ENCODE measurements at places on chromosomes 5 and 9.
A peak's percentile ranks its signal among the peaks of the same experiment; 100 is the strongest.

GRCh38 chr9:26891726-26892125, 876 bp downstream of the CAAP1 start:
- ATAC-seq, result no peak

- no peak for ATAC-seq
Observed at GRCh38 chr5:55714339-55714738, 2.2 kb upstream of the SLC38A9 start.

DNA sequence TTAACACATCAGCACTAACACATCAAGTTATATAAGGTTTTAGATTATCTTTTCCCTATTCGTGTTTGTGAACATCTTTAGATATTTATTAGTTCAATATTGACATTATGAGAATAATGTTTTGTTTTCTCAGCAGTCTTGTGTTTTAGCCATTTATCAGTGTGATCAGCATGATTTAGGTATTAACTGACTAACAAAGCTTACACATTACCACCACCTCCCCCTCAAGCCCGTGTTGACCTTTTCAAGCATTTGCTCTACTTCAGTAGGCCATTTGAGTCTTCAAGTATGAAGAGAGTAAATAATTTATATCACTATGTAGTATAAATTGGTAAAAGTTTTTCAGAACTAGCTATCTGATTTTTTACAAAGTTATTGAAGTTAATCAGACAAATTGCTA, 6.9 kb downstream of the PBX3 start:
- ATAC-seq, result no peak

- no peak for ATAC-seq
Observed at GRCh38 chr9:131214286-131214856, 61.9 kb downstream of the FAM78A start.

- ATAC-seq, result no peak
Observed at GRCh38 chr9:15182730-15183129, 124.3 kb downstream of the TTC39B start.

DNA sequence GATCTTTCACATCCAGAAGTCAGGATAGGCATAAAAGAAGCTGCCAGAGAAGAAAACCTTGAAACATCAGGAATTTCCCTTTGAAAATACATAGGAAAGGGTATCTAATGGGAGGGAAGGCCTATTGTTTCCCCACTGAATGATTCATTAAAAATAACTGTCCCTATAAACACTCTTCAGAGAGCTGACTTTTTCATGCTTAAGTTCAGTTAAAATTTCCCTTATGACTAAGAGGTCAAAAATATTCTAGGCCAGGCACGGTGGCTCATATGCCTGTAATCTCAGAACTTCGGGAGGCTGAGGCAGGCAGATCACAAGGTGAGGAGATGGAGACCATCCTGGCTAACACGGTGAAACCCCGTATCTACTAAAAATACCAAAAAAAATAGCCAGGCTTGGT, 499.5 kb downstream of the ENC1 start:
- ATAC-seq, result no peak

DNA sequence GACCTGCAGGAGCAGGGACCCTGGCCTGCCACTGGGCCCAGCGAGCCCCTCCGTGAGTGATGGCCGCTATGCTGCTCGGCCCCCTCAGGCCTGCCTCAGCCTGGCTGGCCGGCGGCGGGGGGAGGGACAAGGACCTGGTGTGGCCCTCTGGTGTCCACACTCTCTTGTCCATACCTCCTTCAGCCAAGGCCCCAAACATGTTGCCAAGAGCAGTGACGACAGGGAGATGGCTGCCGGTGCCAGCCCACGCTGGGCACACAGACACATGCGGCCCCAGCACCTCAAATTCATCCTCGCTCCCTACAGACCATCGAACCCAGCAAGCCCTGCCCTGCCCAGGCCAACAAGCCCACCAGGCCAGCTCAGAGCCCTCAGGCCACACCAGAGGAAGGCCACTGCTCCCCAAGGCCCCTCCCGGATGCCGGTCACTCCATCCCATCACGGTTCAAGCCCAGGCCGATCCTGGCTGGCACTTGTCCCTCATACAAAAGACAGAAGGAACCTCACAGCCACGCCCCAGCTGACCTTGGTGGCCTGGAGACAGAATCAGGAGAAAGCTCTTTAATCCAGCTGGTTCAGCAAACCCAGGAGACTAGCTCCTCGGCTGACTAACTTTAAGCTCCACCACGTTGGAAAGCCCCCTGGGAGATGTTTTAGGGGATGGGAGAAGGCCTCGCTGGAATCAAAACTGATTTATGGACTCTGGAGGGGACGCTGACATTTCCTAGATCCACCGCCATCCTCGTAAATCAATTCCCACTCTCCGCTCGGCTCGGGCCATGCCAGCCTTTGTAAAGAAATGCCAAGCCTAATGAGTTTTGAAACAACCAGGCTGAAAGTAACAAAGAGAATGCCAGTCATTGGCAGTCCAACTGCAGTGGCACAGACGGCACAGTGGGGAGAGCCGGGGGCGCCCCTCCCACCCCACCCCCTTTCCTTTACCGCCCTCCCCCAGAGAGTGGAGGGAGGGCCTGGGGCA, 84.9 kb downstream of the VAV2 start:
- ATAC-seq, result no peak

- no peak for ATAC-seq
Observed at GRCh38 chr5:38547257-38547656, 9.2 kb downstream of the LIFR start.

- no peak for ATAC-seq
Observed at GRCh38 chr9:17978773-17979172, 399.9 kb downstream of the SH3GL2 start.

- ATAC-seq, result no peak
Observed at GRCh38 chr5:118596255-118596654, 392.1 kb downstream of the DTWD2 start.

DNA sequence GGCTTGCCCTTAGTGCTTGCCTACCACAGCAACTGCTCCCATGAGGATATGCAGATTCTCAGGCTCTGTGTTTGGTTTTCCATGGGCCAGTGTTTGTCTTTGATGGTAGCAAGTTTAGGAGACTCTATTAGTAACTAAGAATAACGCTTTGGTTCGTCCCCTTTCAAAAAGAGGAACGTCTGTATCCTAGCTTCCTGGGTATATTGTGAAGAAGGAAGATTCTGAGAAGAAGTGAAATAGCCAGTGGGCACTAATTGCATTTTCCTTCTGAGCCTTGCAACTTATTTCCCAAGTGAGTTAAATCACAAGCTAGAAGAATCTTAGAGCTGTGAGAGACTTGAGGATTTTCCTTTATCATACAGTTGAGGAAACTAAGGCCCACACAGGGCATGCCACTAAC, 376.8 kb downstream of the PIK3R1 start:
- ATAC-seq, result no peak

GRCh38 chr9:124486778-124487259, 20.4 kb downstream of the NR5A1 start:
- ATAC-seq, result no peak

DNA sequence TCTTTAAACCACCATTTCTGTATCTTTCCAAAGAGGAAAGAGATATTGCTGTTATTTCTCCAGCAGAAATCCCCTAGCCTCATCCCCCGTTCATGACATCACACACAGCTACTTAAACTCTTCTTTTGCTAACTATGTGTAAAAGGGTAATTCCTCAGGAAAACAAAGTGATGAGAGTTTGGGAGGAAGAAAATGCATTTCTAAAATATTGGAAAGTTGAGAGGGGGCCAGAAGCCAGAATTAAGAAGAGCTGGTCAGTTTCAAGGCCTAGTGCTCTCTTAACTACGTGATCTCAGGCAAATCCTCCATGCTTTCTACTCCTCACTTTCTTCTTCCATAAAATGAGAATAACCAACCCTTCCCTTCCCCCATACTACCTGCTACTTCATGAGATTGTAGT, 109.4 kb downstream of the LIFR start:
- no peak for ATAC-seq

DNA sequence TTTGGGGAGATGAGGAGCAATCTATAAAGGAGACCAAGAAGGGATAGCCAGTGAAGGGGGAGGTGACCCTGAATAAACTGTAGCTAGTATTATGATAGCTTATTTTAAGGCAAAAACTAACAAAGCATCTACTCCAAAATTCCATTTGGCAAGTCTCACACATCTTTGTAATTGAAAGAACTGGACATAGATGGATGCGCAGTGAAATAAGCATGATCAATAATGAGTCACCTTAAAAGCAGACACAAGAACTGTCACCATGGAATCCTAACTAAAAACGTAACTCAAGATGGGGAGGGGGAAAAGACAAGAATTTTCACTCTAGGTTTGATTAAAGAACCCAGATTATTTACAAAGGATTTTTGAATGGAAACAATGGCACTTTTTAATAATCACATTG, 164.5 kb downstream of the MED27 start:
- ATAC-seq, result no peak

GRCh38 chr9:114674798-114675540, 7.0 kb downstream of the TEX48 start:
- ATAC-seq, result no peak

- ATAC-seq, result no peak
Observed at GRCh38 chr9:137484551-137485315, 25.6 kb upstream of the NSMF start.

GRCh38 chr5:160330212-160330611, 17.8 kb upstream of the CCNJL start:
- ATAC-seq, result no peak

GRCh38 chr5:65539827-65540226, 23.1 kb downstream of the CENPK start:
- no peak for ATAC-seq

DNA sequence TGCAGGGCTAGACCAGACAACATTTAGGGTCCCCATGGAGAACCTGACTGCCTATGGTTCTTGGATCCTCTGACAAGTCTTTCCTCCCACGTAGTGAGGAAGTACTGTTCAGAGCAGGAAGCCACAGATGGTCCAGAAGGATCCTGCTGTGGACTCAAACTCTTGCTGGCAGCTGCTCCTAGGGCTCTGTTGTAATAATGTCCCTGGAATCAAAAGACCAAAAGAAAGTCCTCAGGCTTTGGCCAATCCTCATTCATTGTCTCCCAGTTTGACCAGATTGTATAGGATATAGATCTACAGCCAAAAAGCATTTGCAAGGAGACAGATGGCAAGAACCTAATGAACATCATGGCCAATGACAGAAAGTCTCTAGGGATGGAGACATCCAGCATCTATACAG, 53.9 kb downstream of the SEMA6A start:
- no peak for ATAC-seq

- ATAC-seq, result peak; percentile 69
Observed at GRCh38 chr9:119318371-119318770, 50.9 kb downstream of the BRINP1 start.

DNA sequence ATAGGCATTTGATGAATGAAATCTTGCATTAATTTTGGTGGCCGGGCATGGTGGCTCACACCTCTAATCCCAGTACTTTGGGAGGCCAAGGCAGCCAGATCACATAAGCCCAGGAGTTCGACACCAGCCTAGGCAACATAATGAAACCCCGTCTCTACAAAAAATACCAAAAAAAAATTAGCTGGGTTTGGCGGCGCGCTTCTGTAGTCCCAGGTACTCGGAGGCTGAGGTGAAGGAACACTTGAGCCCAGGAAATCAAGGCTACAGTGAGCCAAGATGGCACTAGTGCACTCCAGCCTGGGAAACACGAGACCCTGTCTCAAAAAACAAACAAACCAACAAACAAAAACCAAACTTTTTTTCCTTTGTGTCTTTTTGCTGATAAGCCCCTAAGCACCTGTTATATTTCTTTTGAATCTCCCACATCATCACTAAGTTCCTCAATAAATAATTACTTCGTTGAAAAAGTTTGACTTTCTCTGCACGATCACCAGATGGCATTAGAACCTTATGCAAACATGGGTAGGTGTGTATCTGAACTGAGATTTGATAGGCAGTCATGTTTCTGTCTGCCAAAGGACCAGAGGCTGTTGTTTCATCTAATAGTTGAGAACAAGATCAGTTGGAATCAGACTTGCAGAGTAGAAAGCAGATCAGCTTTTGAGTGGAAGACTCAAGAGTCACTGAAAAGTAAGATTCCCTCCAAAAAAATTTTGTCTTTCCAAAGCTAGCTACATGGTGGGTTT, 5.5 kb upstream of the MATR3 start:
- peak; percentile 45 for ATAC-seq

DNA sequence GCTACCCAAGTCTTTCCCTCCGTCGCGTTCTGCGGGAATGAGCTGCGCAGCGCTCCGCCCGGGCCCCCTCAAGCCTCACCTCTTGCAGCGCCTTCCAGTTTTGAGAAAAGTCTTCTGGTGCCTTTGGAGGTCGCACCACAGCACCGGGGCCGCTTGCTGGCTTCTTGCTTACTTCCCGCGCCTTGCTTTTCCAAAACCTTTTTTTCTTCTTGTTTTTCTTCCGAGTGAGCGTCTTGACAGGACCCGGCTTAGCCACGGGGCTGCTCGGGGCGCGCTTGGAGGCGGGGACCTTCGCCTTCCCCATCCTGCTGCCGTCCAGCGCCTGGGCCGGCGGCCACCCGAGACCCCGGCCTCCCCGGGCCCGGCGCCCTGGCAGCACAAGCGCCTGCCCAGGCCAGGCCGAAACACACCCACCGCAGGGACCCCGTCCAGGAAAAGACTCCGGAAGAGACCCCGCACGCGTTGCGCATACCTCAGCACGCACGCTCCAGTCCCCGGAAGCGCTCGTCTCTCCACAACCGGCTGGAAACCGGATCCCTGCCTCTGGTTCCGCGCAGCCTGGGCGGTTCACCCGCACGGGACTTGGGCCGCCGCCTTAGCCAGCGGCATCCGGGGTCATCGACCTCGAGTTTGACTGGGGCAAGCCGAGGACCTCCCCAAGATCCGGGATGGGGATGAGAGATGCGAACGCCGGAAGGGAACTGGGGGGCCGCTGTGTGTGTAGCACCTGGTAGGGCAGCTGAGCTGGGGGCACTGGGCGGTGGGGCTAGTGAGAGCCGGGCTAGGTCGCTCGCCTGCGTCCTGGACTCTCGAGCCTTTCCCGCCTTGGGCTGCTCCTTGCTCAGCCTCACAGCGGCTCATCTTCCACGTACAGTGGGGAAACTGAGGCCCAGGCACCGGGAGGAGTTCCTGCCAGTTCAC, at the start of gene REXO4:
TSS of gene REXO4 (minus strand) at position 470 of the 921 bp plus-strand sequence. CDS start at position 304, 166 bp downstream.
- peak; percentile 84 for ATAC-seq

DNA sequence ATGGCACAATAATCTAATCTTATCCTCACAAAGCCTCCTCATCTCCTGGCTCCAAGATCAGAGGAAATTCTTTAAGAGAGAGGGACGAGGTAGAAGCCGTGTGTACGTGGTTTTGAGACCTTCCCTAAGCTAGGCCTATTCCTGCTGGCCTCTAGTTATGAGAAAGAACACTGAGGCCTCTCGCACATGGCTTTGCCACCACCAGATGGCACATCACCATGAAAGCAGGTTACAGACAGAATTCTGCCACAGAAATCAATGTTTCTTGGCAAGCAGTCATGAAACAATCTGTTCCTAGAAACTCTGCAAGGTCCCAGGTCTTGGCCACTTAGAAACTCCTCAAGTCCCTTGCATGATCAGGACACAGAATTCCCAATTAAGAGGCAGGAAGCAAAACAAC, 268.2 kb upstream of the TAS2R1 start:
- no peak for ATAC-seq

- ATAC-seq, result no peak
Observed at GRCh38 chr5:133341296-133341695, 271.0 kb downstream of the FSTL4 start.

DNA sequence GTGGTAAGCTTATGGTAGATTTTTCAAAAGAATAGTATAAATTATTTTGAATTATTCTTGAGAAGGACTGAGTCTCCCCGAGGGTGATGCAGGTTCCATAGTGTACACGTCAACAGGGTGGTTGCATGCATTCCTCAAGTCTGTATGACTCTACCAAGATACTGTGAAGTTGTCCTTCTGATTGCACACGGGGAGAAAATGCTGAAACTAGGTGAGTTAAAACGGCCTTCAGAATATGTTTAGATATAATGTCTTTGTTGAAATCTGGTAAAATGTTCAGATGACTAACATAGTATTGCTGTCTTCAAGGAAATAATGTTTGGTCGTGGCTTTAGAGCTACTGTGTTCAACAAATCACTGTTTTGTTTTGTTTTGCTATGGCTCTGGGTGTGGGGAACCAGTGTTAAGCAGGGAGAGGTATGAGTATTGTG, 22.4 kb upstream of the TNFAIP8 start:
- peak; percentile 67 for ATAC-seq
